CD4-positive, alpha-beta T cell treated with Interleukin-2 at 100 ng/mL for 4 hours (primary cell): ENCODE measurements at places on chromosomes 1 and 21.

DNA sequence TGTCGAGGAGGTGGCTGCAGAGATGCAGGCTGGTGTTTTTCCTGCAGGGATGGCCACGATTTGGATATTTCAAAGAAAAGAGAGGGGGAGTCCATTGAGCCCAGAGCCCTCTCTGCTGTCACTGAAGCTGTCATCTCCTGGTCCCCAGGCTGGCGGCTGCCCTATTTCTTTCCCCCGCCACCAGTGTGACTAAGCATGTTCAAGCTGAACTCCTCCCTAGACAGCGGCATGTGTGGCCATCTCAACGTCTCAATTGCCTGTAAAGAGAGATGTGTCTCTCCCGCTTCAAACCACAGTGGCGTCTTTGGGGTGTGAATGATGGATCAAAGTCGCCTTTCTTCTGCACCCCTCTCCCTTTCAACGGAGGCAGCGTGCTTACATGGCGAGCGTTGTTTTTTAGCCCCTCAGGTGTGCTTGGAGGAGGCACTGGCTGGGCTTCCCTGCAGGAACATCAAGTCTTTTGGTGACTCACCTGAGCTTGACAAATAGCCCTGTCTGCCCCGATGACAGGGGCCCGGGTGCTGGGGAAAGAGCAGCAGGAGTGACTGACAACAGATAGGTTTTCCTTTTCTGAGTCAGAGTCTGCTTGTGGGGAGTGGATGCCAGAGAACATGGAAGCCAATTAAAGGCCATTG, 346.4 kb upstream of the AJAP1 start:
- no peak for DNase-seq

GRCh38 chr1:12760256-12760795, 13.2 kb upstream of the PRAMEF12 start:
- no peak for DNase-seq

GRCh38 chr1:180734366-180734765, 102.5 kb downstream of the XPR1 start:
- DNase-seq = no peak

DNA sequence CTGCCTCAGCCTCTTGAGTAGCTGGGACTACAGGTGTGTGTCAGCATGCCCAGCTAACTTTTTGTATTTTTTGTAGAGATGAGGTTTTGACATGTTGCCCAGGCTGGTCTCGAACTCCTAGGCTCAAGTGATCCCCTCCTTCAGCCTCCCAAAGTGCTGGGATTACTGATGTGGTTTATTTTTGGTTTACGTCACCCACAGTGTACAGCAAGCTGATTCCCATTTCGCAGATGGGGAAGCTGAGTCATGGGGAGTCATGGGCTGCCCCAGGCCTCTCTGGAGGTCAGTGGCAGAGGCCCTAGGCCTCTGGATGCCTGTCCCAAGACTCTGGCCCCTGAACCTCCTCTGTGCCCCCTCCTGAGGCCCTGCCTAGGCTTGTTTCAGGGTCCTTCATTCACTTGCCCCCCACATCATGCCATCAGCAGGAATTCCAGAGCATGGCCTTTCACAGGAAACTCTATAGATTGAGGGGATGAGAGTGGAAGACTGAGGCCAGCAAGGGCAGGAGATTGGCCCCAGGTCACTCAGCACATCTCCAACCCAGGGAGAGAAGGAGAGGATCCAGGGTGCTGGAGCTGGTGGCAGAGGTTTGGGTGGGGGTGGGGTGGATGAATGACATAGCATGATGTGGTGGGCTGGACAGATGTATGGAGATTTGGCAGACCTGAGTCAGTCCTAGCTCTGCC, 266.0 kb downstream of the PTPRU start:
- no peak for DNase-seq

- no peak for DNase-seq
Measured at GRCh38 chr1:154943649-154944400, 7.3 kb upstream of the PMVK start.

DNA sequence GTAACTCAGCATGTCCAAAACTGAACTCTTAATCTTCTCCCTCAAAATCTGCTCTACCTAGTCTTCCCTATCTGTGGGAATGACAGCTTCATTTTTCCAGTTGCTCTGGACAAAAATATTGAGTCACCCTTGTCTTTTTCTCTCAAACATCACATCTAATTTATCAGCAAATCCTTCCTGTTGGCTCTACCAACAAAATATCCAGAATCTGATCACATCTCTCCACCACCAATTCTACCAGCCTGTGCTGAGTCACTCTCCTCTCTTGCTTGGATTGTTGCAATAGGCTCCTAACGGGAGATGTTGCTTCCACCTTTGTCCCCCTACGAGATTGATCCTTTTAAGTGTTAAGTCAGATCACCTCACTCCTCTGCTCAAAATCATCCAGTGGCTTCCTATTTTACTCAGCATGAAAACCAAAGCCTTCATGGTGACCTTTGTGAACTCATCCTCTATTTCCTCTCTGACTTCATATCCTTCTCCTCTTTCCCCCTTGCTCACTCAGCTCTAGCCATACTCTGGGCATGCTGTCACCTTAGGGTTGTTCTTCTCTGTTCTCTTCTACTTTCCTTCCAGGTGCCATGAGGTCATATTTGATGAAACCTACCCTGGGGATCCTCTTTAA, 21.5 kb upstream of the SMYD2 start:
- no peak for DNase-seq

DNA sequence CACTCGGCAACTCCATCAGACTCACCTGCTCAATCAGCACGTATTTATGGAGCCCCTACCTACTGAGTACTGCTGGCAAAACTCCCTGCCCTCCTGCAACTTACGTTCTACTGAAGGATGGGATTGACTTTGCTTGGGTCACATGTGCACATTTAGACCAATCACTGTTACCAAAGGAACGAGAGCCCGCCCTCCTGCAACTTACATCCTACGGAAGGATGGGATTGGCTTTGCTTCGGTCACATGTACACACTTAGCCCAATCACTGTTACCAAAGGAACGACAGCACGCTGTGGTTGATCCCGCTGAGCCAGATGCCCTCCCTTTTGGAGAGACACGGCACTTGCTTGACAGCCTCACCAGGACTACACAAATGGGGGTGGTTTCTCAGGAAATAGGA, 46.0 kb downstream of the UBIAD1 start:
- no peak for DNase-seq

GRCh38 chr1:178438432-178438831, 58.3 kb downstream of the CLEC20A start:
- no peak for DNase-seq

- no peak for DNase-seq
Measured at GRCh38 chr1:101526813-101527212, 290.0 kb downstream of the S1PR1 start.

DNA sequence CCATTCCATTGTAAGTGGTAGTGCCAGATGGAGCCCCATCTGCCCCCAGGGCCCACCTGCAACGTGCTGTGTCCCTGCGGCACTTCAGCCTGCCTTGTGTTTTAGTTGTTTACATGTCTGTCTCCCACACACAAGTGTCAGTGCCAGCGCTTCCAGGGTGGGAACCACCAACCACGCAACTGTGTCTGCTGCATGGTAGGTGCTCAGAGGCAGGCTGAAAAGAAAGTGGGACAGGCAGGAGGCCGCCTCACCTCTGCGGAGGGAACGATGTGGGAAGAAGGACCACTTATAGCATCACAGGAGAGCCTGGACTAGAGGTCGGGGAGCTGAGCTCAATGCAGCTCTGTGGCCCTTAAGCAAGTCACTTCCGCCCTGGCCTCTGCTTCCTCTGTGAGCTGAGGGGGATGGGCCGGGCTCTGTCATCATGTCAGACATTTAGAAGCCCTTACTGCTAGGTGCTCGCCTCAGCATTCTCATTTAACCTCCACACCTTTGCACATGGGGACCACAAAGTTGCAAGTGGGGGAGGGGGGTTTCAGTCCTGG, 17.9 kb downstream of the SLC9A1 start:
- DNase-seq = peak; percentile 78

DNA sequence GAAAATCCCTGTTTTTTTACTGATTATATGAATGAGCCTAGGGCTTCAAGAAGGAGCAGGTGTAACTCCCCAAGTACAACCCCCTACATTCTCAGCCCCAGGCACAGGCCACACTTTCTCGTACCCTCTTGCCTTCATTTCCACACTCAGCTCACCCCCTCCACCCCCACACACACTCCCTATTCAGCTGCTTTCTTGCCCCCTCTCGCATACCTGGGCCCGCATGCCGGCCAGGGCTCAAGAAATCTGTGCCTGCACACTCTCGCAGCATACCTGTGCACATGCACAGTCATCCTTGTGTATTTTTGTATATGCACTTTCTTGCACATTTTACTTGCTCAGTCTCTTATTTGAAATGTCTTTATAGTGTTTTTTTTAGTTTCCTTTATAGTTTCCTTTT, 2.0 kb downstream of the PTPRF start:
- DNase-seq = no peak

DNA sequence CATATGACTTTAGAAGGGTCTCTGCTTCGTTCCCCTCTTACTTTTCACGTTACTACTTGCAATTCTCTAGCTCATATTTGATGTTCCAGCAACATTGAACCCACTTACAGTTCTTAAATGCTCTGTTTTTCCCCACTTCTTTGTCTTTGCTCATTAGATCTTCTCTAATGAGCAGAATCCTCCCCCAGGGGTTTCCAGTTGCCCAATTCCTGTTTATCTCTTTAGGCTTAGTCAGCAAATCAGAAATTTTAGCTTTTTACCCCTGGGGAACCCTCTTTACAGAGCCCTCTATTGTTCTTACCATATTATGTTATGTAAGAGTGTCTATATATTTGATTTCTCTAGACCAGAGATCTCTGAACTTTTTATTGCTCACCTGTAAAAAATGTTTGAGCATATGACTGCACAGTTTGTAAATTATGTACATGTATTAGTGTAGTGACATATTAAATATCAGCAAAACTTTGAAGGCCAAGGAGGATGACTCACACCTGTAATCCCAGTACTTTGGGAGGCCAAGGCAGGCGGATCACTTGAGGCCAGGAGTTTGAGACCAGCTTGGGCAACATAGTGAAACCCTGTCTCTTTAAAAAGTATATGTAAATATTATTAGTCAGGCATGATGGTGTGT, 71.4 kb downstream of the FNBP1L start:
- DNase-seq = no peak

DNA sequence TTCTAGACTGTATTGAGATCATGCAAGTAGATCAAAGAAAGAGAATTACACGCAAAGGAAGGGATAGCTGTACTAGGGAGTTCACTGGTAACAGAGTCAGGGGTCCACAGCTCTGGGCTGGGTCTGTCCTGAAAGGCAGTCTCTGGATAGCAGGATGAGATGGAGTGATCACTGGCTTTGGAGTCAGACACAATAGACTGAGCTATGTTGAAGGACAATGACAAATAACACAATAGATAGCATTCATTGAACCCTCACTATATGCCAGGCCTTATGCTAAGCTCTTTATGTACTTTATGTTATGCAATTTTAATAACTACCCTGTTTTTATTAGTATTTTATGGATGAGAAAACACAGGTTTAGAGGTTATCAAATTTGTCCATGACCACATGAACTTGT, 10.0 kb upstream of the DNAJC6 start:
- no peak for DNase-seq

- DNase-seq = no peak
Measured at GRCh38 chr1:204285436-204286305, 71.9 kb upstream of the GOLT1A start.

- no peak for DNase-seq
Measured at GRCh38 chr1:206823727-206824126, 41.7 kb upstream of the IL20 start.

- DNase-seq = no peak
Measured at GRCh38 chr1:70426154-70427131, 15.4 kb downstream of the CTH start.

DNA sequence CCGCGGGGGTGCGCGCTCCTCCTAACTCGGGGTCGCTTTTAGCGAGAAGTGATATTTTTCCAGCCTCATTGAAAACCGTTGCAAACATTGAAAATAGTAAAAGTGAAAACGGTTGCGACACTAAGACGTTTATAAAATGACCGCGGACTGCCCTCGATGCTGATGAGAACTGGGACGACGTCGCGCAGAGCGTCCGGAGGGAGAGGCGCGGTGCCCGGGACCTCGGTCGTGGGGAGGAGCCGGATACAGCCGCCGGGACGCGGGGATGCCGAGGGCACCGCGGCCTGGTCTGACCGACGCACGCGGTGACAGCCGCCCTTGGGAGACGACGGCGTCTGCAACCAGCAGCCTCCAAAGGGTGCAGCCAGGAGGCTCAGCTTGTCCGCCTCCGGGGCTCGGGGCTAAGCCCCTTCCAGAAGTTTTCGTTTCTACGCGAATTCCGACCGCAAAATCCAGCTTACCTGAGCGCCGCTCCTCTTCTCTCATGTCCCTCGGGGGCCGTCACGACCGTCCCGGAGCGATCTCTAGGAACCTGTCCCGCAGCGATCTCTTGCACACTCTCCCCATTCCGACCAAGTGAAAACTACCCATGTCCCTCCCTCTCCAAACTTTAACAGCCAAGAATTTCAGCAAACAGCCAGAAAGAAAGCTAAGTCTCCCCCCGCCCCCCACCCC, 144.4 kb upstream of the ETS2 start:
- DNase-seq = no peak

GRCh38 chr1:156064615-156065014, 3.7 kb downstream of the RAB25 start:
- no peak for DNase-seq

GRCh38 chr1:237235091-237235490, 193.1 kb downstream of the RYR2 start:
- no peak for DNase-seq

DNA sequence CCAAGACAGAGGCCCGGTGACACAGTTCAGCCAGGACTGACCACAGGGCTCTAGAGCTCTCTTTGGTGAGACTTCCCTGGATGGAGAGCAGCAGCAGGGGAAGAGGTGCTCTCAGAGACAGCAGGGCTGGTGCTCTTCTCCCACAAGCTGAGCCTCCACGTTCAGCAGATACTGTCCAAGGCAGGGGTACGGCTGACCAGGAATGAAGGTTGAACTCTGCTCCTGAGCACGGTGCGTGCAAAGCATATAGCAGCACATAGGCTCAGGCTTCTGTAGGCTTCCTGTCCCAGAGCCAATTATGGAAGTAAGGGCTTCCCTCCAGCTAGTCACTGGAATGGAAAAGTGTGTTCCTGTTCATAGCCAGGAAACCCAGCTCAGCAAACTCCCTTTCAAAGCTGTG, 23.9 kb downstream of the DMBX1 start:
- no peak for DNase-seq
